ENCODE measurements at places on chromosomes 7 and 10. TPM values are rescaled to one million over a fixed set of nuclear protein-coding genes. Genes with fewer than 3 reads are reported as not detected.

GRCh38 chr10:107653832-107654287 is 489.4 kb upstream of the SORCS1 start:
- peak; percentile 60 for DNase-seq

DNA sequence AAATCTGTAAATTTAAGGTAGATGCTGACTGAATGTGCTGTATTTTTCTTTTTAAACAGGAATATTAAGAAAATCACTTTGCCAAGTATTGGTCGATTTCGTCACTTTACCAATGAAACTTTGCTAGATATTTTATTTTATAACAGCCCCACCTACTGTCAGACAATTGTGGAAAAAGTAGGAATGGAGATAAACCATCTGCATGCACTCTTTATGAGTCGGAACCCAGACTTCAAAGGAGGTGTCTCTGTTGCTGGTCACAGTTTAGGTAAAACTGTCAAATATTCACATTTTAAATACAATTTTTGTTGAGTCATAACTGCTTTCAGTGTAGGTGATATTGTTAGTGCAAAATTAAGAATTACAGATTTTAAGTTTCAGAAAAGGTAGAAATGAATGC is 25.2 kb downstream of the SEC23IP start:
- DNase-seq: no peak

DNA sequence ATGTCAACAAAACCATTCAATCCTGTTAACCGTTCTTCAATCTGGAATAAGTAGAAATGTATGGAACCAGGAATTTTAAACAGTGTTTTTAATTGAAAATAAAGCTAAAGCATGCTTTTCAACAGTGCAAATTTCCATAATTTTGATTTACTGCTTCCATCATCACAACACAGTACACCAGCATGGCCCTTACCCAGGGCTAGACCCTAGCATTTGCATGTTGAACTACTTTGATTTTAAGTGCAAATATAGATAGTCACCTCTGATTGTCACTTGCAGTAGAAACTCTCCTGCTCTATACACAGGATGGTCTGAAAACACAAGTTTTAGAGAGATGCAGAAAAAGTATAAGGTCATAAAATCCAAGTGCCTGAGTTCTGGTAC is 12.1 kb downstream of the SKIDA1 start:
- DNase-seq: no peak

DNA sequence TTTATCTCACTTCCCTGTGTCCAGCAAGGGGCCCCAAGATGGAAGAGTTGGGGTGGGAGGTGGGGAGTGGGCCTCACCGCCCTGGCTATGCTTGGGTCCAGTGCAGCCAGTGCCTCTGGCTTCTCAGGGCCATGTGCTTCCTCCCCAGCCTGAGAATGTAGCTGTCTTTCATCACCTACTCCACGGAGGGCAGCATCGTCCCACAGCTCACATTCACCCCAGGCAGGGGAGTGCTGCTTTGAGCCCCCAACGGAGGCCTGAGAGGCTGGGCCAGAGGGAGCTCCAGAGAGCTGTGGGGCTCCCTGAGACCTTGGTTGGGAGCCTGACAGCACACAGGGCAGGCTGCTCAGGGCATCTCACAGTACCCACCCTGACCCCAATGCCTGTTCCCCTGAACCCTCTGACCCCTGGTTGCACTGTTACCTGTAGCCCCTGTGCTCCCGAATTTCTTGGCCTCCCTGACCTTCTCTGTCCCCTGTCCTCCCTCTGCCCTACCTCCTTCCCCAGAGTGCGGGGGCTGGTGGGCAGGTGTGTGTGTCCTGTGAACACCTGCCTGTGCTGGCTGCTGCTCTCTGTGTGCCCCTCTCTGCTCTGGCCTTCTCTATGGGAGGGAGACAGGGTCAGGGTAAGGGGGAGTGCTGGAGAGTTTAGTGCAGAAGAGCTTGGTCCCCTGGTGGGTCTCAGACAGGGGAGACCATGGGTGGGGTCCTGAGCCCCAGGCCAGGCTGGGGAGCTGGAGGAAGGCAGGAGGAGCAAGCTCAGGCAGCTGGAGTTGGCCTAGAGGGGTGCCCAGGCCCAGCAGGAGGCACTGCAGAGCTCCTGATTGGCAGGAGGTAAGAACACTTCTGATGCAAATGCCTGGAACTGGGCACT is 19.6 kb upstream of the ZNF488 start:
- no peak for DNase-seq

DNA sequence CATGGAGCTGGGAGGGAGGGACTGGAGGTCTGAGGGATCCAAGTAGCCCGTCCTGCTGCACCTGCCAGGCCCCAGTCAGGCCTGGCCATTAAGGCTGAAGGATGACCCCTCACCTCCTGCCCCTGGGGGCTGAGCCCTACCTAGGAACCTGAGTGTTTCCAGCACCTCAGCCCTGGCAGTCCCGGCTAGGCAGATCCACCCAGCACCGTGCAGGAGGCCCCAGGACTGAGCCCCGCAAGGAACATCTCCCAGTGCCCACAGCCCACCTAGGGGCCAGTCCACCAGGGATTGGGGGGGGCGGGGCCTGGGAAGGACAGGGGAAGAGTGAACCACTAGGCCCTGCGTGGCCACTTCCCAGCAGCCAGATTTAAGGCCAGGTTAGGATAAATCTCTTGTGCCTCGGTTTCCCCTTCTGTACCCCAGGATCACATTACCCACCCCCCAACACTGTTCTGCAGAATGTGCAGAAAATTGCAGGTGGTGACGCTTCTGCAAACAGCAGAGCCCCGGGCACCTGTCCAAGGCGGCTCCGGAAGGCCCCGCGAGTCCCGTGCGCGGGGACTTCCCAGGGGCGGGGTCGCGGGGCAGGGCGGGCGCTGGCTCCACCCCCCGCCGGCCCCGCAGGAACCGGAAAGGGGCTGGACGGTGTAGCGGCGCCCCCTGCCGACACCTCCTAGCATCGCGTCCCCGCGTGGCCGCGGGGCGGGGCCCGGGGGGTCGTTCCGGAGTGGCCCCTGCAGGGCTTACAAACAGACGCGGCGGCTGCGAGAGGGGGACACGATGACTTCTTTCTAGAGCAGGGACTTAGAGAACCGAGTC is 55.9 kb downstream of the PWWP2B start:
- DNase-seq: peak; percentile 42

- DNase-seq: no peak
These were observed 27.1 kb upstream of the SOSTDC1 start for GRCh38 chr7:16492513-16493062.

GRCh38 chr10:125828311-125828710 is 5.0 kb downstream of the BCCIP start:
- DNase-seq: no peak

The PRSS2 gene
- not detected for total RNA-seq

GRCh38 chr7:45366475-45366874 is 207.7 kb upstream of the ADCY1 start:
- no peak for DNase-seq

- DNase-seq: peak; percentile 66
These were observed 316.7 kb upstream of the NPSR1 start for GRCh38 chr7:34341326-34341725.

The CAV1 gene
- total RNA-seq: 219 TPM

The SSC4D gene
- total RNA-seq: 0.76 TPM

GRCh38 chr10:24552346-24553016 is 171.2 kb downstream of the ARHGAP21 start:
- DNase-seq: no peak

DNA sequence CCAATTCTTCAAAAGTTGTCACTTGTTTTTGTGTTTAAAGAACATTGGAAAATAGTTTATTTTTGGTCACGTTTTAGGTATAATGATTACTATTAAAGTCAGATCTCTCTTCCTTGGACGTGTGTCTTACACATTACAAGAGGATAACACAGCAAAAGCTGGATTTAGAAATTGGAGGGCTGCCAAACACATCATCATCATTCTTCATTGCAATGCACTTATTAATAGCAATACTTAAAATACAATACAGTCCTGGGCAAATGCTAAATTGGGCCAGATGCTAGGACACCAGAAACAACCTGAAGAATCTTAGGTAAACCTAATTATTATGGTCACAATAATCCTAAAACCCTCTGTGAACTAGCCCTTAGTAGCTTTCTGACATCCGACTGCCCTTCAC is 303.6 kb downstream of the DGKB start:
- no peak for DNase-seq

- DNase-seq: no peak
These were observed 79.3 kb downstream of the FZD1 start for GRCh38 chr7:91343420-91343960.

All from A172 (cell line).